ENCODE measurements at places on chromosomes 7 and 10.

- no peak for DNase-seq
Observed at GRCh38 chr10:3668276-3668965, 116.6 kb downstream of the KLF6 start.

DNA sequence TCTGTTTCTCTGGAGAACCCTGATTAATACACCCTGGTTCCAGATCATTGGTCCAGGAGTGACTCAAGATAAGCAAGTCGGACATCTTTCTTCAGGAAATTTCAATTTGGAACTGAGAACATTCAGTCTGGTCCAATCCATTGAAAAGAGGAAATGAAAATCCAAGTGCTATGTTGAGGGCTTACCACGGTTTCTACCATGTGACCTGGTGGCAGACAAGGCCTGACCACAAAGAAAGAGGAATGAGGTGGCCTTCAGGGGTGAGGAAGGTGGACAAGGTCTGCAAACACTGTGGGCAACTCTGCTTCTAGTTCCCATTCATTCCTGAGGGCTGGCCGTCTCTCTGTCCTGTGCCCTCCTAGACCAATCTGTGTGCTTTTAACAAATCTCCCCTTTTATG lies 149.2 kb upstream of the GHITM start:
- no peak for DNase-seq

- no peak for DNase-seq
Observed at GRCh38 chr7:875476-876076, 778 bp upstream of the GET4 start.

- DNase-seq: no peak
Observed at GRCh38 chr7:124552217-124552616, 213.4 kb downstream of the GPR37 start.

DNA sequence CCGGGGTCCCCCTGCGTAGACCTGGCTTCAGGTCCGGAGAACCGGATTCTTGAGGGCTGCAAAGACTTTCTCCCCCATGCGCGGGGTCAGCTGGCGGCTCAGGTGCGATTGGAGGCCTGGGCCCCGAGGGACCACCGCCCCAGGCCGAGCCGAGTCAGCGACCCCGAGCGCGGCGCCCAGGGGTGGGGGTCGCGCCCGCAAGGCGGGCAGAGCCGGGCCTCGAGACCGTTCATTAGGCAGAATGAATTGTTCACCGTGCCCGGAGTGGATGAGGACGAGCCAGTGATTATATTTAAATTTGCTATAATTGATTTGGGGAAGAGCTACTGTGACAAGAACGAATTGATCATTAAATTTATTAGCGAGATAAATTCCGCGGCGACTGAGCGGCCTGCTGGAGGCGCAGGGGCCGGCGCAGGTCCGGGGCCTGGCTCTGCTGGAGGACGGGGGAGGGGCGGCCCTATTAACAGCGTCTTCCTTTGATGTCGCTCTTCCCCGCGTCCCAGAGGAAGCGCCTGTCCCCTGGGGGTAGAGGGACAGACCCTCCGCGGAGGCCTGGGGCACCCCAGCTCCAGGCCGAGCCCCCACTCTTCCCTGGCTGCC lies 7.5 kb downstream of the MNX1 start:
- DNase-seq: no peak

- no peak for DNase-seq
Observed at GRCh38 chr10:132990684-132991545, 48.5 kb upstream of the CFAP46 start.

GRCh38 chr10:127872871-127873600 lies 19.7 kb downstream of the CLRN3 start:
- no peak for DNase-seq

DNA sequence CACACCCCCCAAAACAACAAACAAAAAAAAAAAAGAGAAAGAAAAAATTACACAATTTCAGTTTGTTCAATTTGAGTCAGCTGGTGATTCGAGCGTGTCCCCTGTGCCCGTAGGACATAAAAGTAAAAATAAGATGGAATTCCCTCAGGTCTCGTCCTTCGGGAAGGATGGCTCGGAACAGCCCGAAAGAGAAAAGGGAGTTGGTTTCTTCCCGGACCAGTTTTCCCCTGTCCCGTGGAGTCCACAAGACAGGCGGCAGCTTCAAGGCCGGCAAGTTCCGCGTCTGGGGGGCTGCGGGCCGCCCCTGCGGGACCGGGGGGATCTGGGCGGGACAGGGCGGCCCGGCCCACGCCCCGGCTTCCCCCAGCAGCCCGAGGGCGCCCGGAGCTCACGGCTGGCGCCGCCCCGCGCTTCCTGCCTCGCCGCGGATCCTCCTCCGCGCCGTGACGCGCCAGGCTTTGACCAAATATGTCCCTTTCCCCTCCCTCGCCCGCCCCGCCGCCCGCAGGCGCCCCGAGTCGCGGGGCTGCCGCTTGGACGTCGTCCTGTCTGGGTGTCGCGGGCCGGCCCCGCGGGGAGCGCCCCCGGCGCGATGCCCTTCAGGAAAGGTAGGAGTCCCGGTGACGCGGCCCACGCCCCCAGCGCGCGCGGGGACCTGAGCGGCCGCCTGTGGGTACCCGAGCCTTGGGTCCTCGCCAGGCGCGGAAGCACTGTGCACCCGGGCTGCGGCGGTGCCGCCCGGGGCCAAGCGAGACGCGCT lies 55.8 kb downstream of the RBM17 start:
- no peak for DNase-seq

- no peak for DNase-seq
Observed at GRCh38 chr7:4024133-4024532, 658.0 kb upstream of the FOXK1 start.

DNA sequence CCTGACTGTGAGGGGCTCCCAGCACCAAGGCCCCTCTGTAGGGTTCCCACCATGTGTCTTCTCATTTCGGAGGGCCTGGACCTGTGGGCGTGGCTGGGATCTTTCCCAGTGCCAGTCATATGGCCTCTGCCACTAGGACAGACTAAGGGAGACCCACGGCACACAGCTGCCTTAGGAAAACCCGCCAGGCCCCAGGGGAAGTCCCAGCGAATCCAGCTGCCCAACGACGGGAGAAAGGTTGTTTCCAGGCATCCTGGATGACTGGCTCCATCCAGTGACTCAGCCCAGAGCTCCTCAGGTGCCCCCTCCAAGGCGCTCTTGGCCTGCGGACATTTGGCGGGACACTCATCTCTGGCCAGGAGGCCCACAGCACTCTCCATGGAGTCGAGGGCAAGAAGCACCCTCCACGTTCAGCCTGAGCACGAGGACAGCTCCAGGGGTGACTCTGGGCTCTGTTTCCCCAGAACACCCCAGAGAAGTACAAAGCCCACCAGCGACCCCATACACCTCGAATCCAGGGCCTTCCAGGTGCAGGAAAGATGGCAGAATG lies 39.9 kb downstream of the PWWP2B start:
- DNase-seq: no peak

GRCh38 chr7:159197066-159197975 lies 52.7 kb upstream of the VIPR2 start:
- DNase-seq: no peak

- no peak for DNase-seq
Observed at GRCh38 chr7:150451097-150451793, 815 bp downstream of the GIMAP8 start.

GRCh38 chr10:3532644-3533043 lies 252.4 kb downstream of the KLF6 start:
- no peak for DNase-seq

GRCh38 chr7:9645756-9646155 lies 1212.3 kb downstream of the NXPH1 start:
- no peak for DNase-seq

DNA sequence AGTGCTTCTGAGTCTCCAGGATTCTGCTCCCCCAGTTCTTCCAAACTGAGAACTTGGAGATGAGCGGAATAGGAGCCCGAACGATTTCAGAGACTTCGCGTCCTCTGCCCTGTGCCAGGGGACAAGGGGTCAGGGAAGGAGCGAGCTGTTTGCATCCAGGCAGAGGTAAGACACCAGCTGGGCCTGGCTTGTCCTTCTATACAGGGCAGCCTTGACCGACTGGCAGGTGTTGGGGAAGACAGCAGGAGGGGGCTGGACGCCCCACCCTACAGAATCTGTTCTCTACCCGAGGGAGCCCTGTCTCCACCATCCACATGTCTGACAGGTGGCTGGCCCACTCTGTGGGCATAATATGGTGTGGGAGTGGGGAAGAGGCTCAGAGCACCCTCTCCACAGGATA lies 7.1 kb downstream of the SPOCK2 start:
- no peak for DNase-seq

DNA sequence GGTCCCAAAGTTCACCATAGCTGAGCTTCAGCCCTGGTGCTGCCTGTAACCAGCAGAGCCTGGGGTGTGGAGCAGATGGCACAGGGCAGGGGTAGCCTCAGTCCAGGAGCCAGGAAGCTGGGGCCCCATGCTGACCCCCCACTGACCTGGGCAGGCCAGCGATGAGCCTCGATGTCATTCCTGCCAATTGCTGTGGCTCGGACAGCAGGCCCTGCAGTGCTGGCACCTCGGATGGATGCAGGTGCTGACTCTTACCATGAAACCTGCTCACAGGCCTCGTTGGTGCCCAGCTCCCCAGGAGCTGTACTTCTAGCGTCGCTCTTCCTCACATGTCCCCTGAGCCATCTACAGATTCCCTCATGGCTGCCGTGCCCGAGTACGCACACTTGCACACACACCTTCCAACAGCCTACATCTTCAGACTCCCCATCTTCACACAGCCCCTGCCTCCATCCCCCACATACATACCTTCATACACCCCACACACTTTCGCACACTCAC lies 46.8 kb upstream of the PCBD1 start:
- no peak for DNase-seq

DNA sequence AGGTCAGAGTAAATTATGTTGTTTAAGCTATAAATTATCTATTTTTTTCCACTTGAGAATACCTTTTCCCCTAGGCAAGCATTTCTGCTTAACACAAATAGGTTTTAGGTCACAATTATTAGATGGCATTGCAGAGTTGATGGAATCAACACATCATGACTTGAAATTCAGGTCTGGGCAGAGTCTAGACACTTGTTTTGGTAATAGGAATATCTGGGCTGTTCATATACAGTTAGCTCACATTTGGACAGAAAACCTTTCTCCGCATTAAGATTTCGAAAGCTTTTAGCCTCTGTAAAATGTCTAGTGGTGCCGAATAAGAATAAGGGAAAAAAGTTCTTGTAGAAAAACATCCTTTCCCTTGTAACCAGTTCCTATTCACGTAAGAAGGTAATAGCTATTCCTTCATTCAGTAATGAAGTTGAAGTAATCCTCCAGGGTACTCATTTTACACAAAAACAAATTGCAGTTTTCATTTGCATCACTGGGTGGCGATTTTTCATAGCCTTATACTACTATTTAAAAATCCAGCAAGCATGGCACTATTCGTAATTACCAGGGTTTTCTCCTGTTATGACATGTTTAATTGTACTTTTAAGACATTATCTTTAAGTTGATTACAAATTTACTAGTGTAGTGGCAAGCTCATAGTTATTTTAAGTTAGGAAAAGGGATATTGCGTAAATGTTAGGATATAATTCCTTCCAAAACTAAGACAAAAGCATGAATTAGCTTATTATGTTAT lies 37.0 kb downstream of the RPA3 start:
- no peak for DNase-seq

DNA sequence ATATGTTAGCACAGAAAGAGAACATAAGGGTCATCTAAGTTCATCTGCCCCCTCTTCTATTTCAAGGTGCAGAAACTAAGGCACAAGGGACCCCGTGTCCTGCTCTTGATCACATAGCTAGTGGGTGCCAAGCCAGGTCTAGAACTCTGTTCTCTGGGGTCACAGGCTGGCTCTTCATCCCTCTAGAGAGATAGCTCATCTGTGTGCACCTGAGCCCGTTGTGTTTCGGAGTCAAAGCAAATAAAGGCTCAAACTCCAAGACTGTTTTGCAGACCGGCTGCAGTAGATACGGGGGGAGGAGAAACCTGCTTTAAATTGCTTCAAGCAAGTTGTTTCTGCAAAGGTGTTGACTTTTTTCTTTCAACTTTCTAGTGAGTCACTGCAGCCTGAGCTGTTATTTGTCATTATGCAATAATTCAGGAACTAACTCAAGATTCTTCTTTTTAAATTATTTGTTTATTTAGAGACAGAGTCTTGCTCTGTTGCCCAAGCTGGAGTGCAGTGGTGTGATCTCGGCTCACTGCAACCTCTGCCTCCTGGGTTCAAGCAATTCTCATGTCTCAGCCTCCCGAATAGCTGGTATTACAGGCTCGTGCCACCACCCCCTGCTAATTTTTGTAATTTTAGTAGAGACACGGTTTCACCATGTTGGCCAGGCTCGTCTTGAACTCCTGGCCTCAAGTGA lies 6.5 kb downstream of the BLVRA start:
- DNase-seq: no peak

- DNase-seq: no peak
Observed at GRCh38 chr10:12999849-13000248, 1.7 kb downstream of the CCDC3 start.

- no peak for DNase-seq
Observed at GRCh38 chr7:137287651-137288258, 55.8 kb downstream of the PTN start.

GRCh38 chr10:91798649-91799611 lies 704 bp downstream of the TNKS2 start:
- DNase-seq: no peak

DNA sequence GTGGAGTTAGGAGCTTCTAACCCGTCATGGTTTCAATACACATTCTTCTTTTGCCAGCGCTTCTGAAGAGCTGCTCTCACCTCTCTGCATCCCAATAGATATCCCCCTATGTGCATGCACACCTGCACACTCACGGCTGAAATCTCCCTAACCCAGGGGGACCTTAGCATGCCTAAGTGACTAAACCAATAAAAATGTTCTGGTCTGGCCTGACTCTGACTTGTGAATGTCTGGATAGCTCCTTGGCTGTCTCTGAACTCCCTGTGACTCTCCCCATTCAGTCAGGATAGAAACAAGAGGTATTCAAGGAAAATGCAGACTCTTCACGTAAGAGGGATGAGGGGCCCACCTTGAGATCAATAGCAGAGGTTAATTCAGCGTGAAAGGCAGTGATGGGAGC lies 22.4 kb downstream of the PRSS2 start:
- no peak for DNase-seq

- no peak for DNase-seq
Observed at GRCh38 chr10:33600381-33600780, 265.9 kb upstream of the NRP1 start.

GRCh38 chr7:73423519-73424488 lies 9.8 kb upstream of the FZD9 start:
- no peak for DNase-seq

- DNase-seq: no peak
Observed at GRCh38 chr10:33123680-33124079, 165.7 kb upstream of the ITGB1 start.

DNA sequence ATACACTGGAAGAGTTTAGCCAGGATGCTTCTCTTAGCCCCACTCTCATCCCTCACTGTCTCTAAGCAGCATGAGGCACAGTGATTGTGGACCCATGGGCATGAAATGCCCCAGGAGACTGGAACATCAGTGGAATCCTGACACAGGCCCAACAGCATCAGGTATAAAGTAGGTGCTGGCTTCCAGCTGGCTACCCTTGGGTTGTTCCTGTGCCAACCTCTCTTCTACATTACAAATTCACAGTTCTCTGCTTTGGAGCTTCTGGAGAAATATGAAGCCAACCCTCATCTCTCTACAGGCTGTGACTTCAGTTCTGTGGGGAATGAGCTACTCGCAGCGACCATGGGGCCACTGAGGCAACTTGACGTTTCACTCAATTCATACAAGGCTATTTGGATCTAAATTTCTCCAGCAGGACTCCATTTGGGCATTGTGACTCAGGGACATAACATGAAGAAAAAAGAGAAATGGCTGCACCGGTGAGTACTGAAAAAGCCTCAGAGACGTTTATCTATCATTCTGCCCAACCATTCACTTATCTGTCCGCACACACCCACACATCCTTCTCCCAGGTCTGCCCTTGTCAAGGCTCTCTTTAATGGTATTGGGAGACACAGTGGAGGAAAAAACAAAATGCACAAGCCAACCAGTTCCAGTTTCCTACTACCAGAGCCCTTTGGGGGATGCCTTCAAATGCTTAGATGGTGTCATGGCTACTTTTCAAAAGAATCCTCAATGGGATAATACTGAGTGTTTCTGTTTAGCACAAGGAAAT lies 35.4 kb upstream of the TM9SF3 start:
- DNase-seq: no peak

Measured in cortex of kidney (tissue), 1 donor.